Cardiac muscle cell (in vitro differentiated cells and primary cell): ENCODE measurements at places on chromosomes 11 and 22. TPM values are rescaled to one million over a fixed set of nuclear protein-coding genes. Genes with fewer than 3 reads are reported as not detected.

LRRC74B gene
- 1.2 TPM in 1 of 2 replicates, not detected in the other for polyA plus RNA-seq

GRCh38 chr11:44379141-44380008, 69.4 kb upstream of the ALX4 start:
- no peak for DNase-seq

DNA sequence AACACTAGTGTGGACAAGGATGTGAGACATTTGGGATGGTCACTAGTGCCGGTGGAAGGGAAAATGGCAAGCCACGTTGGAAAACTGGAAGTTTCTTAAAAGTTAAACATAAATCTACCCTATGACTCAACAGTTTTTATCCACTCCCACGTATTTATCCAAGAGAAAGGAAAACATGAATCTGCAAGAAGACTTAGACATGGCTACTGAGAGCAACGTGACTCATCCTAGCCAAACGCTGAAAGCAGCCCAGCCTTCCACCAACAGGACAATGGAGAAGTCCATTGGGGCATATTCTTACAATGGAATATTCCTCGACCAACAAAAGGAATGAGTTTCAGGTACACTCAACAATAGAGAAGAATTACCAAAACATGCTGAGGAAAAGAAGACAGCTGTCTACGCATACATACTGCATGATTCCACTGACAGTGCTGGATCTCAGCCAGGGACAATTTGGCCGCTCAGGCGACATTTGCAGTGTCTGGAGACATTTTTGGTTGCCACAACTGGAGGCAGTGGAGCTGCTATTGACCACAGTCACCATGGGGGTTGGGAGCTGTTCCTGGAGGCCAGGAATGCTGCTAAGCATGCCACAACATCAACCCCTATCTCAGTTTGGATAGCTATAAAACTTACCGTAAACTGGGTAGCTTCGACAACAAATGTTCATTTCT, 21.2 kb downstream of the SYT13 start:
- peak; percentile 79 for DNase-seq

DNA sequence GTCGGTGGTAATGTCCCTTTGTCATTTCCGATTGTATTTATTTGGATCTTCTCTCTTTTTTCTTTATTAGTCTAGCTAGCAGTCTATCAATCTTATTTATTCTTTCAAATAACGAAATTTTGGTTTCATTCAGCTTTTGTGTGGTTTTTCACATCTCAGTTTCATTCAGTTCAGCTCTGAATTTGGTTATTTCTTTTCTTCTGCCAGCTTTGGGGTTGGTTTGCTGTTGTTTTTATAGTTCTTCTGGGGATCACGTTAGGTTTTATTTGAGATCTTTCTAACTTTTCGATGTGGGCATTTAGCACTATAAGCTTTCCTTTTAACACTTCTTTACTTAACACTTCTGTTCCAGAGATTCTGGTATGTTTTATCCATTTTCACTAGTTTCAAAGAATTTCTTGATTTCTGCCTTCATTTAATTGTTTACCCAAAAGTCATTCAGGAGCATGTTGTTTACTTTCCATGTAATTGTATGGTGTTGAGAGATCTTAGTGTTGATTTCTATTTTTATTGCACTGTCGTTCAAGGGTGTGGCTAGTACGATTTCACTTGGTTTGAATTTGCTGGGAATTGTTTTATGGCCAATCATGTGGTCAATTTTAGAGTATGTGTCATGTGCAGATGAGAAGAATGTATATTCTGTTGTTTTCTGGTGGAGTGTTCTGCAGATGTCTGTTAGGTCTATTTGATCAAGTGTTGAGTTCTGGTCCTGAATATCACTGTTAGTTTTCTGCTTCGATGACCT, 7.7 kb upstream of the SCGB1D1 start:
- DNase-seq = no peak

GRCh38 chr11:61587951-61588727, 7.3 kb upstream of the SYT7 start:
- DNase-seq = peak; percentile 33

GRCh38 chr22:23753385-23753784, 840 bp downstream of the VPREB3 start:
- DNase-seq = no peak

DNA sequence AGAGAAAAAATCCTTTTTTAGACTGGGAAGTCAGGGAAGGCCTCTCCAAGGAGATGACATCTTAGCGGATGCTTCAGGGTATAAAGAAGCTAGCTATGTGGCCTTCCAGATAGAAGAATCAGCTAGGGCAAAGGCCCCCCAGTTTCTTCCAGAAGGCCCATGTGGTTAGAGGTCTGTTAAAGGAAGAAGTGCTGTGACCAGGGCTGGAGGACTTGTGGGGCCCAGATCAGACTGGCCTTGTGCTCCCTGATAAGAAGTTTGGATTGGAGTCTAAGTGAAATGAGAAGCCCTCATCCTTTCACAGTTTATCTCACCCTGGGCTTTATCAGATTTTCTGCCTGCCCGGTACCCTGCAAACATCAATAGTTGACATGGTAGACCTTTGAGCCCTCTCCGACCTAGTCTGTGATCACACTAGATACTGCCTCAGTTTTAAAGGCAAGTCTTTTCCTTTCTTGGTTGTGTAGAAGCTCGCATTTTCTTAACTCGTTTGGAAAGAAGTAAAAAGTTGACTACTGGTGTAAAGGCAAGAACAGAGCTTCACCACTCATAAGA, 7.8 kb downstream of the AMPD3 start:
- no peak for DNase-seq

GRCh38 chr11:77381729-77382665, 80.5 kb upstream of the GDPD4 start:
- no peak for DNase-seq

DNA sequence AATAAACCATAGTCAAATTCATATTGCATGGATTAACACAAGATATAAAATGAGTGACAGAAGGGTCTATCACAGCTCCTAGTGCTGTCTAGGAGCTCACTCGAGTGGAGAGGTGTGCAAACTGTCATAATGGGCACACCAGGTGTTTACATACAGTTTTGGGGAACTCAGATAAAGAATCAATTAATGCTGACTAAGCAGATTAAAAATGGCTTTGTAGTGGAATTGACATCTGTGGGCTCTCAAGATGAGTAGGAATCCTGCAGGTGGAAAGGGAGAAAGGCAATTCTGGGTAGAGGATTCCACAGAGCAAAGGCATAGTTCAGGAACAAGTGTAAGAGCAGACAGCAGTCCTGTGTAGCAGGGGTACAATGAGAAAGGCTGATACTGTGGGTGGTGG, 496.2 kb upstream of the CCDC90B start:
- DNase-seq = no peak

DNA sequence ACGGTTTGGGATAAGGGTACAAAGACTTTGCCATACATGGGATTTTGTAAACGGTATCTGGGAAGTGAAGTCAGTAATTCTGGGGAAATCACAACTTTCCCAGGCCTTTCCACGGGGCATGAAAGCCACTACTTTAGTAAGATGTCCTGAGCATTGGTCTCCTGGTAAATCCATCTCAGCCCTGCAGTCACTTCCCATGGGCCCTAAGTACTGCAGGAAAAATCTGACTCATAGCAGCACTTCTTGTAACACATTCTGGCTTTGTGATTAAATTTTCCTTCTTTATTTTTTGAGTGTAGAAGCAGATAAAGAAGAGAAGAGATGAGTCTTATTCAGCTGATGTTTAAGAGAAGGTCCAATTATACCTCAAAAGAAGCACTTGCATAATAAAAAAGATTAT, 67.6 kb downstream of the BLID start:
- peak; percentile 30 for DNase-seq

DNA sequence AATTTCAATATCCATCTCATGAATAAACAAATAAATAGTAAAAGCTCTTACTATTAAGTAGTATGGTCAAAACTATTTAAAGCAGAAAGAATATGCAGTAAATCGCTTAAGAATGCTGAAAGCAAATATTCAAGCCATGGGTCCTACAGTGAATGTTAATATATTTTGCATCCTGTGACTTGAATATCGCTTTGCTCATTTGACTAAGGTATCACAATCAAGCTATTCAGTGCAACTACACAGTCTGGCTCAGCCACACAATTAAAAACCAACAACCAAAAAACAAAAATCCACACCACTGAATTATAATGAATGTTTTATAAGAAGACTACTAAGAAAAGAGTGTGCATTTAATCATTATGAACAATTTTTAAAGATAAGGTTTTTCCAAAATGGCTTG, 45.3 kb downstream of the RAB6A start:
- no peak for DNase-seq

DNA sequence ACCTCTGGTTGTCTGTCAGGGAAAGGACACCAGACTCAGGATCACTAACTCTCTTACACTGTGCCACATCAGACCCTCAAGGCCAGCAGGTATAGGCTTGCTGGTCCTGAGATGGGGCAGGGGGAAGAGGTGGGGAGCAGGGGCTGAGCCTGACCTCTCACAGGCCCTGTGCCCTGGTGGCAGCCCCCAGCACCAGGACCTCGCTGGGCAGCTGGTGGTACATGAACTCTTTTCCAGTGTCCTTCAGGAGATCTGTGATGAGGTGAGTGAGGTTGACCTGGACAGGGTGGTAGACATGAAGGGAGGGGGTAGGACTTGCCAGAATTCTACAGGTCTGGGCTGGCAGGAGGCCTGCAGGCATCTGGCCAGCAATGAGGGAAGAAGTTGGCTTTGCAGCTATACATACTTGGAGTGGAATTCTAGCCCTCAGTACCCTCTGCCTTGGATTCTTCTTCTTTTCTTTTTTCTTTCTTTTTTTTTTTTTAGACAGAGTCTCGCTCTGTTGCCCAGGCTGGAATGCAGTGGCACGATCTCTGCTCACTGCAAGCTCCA, 1.4 kb downstream of the NUDT22 start:
- DNase-seq = no peak
